ENCODE measurements at places on chromosomes 11 and 22.

GRCh38 chr11:119810478-119811232 is 81.7 kb upstream of the NECTIN1 start:
- no peak for DNase-seq

- no peak for DNase-seq
Measured at GRCh38 chr11:5266609-5267008, 3.1 kb downstream of the HBE1 start.

DNA sequence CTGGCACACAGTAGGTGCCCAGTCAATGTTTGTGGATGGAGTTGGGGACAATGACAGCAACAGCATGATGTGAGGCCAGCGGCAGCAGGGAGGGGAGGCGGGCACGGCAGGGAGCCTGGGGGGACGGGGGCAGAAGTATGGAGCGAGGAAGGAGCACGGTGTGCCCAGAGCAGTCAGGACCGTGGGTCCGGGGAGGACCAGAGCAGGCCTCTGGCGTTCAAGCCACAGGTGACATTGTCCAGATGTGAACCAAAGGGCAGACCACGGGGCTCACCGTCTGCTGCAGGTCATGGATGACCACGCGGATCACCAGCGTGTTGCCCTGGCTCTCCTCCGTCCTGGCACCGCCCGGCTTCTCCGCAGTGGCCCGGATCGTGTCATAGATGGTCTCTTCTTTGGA is 105.5 kb downstream of the SHANK2 start:
- DNase-seq, result no peak

DNA sequence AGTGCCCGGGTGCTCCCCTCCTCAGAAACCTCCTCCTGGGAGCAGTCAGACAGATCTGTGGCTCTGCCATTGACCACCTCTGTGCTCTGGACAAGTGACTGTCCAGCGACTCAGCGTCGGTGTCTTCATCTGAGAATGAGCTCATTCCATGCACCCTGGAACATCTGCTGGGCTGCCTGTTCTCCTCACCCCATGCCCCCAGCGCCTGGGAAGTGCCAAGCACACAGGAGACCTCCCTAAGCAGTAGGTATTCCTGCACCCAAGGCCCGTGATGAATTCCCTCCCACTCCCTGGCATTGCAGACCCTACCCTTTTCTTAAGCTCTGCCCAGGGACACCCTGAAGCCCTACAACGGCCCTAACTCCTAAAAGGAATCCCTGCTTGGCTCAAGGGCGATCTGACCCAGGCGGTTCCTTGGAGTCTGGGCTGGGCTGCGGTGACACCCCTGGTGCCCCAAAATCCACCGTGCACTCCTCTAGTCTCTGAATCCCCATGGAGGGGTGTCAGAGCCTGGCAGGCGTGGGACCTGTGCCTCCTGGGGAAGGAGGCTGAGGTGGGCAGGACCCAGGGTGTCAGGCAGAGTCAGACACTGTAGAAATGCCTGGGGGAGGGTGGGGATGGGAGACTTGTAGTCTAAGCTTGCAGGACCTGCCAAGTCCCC is 92.0 kb downstream of the CEP164 start:
- no peak for DNase-seq
